ENCODE measurements at places on chromosomes 4 and X.

- no peak for DNase-seq
Measured at GRCh38 chr4:128527351-128527750, 239.7 kb upstream of the PGRMC2 start.

DNA sequence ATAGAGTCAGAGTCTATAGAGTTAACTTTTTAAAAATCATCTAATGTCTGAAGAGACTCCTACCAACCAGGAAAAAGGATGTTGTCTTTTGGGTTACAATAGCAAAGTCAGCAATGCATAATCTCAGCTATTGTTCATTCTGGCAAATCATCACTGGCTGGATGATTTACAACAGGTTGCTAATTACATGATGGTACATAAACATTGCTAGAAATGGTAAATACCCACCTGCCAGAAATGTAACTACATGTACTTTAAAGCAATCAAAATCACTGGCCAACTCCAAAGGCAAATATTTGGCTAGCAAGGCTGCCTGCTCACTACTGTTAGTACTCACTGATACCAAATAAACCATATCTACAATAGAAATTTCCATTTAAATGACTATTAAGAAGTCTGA is 91.1 kb downstream of the PPP3CA start:
- DNase-seq: no peak

DNA sequence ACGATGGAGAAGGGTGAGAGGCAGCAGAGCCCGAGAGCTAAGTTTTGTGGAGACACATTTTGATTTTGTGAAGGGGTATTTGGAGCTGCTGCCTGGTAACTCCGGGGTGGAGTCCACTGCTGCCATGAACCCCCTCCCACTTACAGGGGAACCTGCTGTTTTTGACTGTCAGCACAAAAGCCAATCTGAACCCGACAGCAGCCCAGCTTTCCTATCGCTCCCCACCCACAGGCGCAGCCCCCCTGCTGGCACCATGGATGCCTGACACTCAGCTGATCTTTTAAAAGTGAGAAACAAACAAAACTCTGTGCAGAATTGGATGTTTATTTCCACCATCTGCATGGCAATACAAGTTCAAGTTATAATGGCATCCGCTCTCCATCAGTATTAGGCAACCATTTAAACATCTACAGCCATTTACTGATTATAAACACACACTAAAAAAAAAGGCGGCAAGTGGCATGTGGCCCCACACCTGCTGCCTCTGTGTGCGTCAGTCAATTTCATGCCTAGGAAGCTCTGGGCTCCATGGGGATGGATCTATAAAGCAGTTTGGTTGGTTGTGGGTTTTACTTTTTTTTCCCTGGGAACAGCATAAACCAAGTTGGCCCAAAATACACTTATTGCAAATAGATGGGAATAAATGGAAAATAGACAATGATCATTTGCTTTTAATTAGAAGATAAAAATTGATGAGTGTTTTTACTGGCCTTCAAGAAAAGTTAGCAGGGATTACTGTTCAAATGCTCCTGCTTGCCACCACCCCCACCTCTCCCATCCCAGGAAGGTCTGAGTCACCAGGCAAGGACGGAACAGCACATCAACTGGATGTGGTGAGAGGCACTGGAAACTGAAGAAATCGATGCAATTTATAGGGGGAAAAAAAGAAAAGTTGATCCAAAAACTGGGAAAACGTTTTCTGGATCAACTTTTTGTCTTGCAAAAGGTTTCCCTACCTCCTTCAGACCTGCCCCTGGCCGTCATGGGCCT is 46.0 kb downstream of the SEPSECS start:
- DNase-seq: no peak

GRCh38 chr4:84750960-84751283 is 168.0 kb downstream of the CDS1 start:
- no peak for DNase-seq

DNA sequence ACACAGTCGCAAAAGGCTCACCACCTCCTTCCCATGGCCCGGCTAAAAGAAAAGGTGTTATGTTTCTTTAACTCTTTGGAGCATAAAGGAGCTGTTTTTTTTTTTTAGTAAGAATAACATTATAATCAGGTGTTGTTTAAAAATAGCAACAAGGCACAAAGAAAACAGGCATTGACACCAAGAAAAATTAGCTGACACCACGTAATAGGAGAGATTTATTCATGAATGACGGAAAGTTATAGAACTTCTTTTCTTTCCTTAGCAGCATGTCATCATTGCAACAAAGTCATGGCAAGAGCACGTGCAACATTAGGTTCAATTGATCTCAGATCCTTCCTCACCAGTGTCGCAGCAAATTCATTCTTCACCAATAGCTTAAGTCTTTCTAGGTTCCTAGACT is 302.9 kb upstream of the ZFP42 start:
- DNase-seq: no peak

DNA sequence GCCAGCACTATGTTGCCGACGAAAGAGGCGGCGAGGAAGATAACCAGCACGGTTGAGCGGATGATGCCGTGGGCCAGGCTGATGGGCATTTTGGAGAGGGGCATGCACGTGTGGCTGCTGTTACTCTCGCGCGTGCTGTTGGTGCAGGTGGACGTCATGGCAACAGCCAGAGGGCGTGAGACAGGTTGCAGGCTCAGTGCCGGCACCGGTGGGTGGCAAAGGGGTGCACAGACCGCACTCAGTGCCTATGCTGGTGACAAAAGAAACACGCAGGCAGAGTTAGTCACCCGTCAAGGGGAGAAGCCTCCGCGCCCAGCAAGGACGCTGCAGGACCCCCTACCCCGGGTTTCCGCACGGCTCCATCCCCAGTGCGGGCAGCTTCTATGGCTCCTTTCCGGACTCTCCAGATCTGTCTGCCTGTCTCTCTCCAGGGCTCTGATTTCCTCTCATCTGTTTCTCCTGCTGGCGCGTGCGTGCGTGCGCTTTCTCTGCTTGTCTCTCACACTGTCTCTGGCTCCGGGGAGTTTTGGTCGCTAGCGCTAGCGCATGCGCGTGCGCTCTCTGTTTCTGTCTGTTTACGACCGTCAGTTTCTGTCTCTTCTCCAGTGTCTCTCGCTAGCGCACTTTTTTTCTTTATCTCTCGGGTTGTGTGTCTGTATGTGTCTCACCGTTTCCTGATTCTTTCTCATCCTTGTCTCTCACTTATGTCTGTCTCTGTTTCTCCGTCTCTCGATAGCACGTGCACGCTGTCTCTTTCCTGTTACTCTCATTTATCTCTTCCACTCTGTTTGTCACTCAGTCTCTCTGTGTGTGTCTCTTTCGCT is 2.1 kb downstream of the GPR101 start:
- DNase-seq: no peak

- DNase-seq: no peak
Measured at GRCh38 chr4:114694770-114695169, 96.2 kb downstream of the UGT8 start.

GRCh38 chrX:68808686-68809357 is 20.0 kb upstream of the EFNB1 start:
- DNase-seq: no peak

GRCh38 chr4:56976283-56976836 is 1.0 kb downstream of the NOA1 start:
- DNase-seq: no peak

GRCh38 chr4:40826821-40827220 is 77.1 kb downstream of the NSUN7 start:
- no peak for DNase-seq

DNA sequence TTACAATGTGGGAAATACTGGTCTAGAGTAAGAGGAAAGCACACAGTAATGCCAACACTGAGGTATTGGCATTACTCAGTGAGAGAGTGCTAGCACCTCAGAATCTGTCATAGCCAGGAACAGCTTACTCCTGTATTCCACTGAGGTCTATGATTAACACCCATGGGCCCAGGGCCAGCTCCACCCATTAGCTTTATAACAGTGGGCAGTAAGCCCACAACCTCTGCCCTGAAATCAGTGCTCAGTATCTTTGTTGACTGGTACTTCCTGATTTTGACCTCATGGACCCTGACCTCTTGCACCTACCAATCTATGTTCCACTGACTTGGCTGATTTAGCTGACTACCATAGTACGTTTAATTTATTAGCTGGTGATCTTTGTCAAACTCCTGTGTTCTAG is 56.1 kb downstream of the LANCL3 start:
- DNase-seq: no peak

DNA sequence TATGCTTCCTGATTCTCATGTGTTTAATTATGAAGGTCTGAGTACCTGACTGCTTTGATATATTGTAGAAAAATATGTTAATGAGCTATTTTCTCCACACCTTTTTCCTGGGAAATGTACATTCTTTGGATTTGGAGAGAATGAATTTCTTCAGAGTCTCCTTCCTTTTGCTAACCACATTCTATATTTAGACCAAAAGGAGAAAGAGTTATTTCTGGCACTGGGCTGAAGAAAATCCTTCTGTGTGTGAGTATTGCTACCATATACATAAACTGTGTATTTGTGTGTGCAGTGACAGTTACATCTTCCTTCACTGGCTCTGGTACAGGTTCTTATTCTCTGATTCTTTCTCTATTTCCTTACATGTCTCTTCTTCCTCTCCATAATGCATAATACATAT is 44.5 kb upstream of the PGRMC2 start:
- DNase-seq: no peak

GRCh38 chr4:188005561-188005960 is 10.0 kb downstream of the ZFP42 start:
- no peak for DNase-seq

- DNase-seq: no peak
Measured at GRCh38 chrX:21469071-21469470, 94.9 kb downstream of the CNKSR2 start.

DNA sequence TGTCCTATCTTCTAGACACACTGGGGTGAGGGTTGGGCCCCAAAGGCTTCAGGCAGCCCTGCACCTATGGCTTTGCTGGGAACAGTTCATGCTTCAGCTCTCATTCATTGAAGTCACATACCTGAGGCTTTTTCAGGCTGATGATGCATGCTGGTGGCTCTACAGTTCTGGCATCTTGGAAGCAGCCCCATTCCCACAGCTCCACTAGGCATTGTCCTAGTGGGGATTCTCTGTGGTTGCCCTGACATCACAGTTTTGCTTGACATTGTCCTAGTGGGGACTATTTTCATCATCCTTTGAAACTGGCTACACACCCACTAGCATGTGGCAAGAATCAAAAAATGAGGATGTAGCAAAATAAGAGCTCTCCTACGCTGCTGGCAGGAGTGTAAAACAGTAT is 37.7 kb upstream of the C4orf17 start:
- DNase-seq: no peak

DNA sequence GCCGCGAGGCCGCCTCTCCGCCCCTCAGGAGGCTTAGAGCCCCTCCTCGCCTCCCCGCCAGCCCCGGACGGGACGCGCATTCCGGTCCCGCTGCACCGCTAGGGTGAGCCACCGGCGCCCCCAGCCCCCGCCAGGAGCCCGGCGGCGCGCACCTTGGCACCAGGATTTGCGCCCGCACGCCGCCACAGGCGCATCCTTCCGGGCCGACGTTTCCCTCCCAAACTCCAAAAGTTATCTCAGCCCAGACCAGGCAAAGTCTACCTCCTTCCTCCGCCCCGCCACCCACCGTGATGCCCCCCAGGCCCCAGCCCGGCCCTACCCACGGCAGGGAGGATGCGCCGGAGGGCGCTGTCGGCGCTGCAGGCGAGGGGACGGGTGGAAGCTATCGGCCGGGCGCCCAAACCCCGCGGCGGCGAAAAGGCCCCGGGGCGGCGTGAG is 538 bp downstream of the SCML2 start:
- no peak for DNase-seq

GRCh38 chr4:56142088-56142487 is 193.3 kb downstream of the CEP135 start:
- no peak for DNase-seq

GRCh38 chr4:152537881-152538280 is 2.0 kb upstream of the FBXW7 start:
- no peak for DNase-seq

DNA sequence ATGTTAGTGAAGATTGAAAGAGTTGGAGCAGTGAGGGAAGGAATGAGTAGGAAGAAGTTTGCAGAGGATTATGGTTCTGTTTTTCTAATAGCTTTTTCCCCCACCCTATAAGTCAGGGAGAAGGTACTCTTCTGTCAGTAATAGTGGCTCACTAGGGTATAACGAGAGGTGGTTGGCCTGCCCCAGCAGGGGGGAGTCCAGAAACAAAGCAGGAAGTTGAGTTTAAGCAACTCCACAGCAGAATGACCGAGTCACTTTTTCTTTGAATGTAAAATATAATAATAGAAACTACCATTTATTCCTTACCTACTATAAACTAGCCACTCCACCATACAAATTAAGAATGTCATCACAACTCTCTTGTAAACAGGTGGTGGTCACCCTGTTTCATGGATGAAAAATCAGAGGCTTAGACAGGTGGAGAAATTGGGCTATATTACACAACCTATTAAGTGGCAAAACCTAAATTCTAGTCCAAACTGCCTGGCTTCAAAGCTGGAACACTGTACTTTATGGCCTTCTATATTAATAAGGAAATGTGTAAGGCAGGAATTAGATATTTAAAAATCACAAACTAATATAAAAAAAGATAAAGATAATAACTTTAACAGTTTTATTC is 21.9 kb downstream of the AP1AR start:
- no peak for DNase-seq

GRCh38 chrX:31071725-31072124 is at the start of gene FTHL17:
TSS of gene FTHL17 (minus strand) at chrX:31072041. CDS start at chrX:31071953, 88 bp downstream.
- DNase-seq: no peak

DNA sequence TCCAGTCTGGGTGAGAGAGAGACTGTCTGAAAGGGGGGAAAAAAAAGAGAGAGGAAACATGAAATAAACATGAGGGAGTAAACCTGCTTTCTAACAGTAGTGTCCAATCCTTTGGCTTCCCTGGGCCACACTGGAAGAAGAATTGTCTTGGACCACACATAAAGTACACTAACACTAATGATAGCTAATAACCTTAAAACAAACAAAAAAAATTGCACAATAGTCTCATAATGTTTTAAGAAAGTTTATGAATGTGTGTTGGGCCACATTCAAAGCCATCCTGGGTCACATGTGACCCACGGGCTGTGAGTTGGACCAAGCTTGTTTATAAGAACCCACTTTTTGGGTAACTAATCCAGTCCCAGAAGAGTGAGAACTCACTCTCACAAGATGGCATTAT is 30.3 kb downstream of the PDS5A start:
- no peak for DNase-seq

DNA sequence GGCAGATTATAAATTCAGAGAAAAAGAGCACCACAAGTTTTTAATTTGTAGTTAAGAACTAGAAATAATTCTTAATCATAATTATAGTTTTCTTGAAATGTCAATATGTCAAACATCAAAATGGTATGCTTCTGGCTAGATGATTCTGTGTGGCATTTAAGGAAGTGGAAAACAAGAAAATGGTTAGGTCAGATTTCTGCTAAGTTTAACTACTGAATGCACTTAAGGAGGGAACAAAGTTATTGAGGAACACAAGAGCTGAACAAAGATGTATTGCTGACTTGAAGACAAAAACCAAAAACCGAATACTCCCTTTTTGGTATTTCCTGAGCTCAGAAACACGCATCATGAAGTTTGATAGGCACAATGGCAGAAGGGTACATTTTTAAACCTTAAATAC is 58.7 kb upstream of the GPR34 start:
- DNase-seq: no peak

Measured in stimulated activated CD8-positive, alpha-beta memory T cell treated with anti-CD3 and anti-CD28 coated beads, Interleukin-12 subunit alpha, Interleukin-12 subunit beta, amount 100 ng/mL, for 4 hours (primary cell).